LNCaP clone FGC (cell line): ENCODE measurements at places on chromosomes 6 and 20.

GRCh38 chr6:31171931-31172905 is 1.7 kb upstream of the POU5F1 start:
- DNase-seq, result no peak

GRCh38 chr6:131167773-131168172 is 32.5 kb downstream of the AKAP7 start:
- DNase-seq, result no peak

DNA sequence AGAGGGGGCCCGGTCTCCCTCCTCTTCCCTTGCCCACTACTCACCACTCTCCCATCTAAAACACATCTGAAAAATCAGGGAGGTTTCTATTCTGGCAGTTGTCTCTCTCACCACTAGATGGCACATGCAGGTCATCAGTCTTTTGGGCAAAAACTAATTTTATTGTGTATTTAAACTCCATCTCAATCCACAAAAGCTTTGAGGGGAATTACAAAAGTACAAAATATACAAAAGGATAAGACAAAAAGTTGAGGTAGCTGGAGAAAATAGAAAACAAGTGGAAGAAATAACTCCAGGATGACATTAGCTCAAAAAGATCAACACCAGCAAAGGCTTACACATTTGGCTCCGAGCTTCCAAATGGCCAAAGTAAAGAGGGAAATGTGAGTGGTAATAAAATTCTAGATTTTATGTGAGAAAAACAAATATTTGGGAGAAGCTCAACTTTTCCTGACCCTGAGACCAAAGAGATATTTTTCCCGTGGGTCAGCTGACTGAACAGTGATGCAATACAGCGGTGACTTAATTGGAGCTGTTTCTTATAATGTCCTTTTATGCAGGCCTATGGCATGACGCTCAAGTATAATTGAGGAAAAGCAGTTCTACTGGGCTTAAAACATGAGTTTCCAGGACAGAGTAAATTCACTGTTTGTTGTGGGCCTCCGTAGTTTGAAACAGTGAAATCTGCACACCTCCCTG is 79.8 kb upstream of the CHD6 start:
- no peak for DNase-seq

GRCh38 chr6:26129656-26130055 is 42.4 kb downstream of the HFE start:
- no peak for DNase-seq

- no peak for DNase-seq
Observed at GRCh38 chr6:56575736-56576135, 67.0 kb downstream of the DST start.

GRCh38 chr6:37381579-37381978 is 27.8 kb downstream of the RNF8 start:
- DNase-seq, result peak; percentile 81

DNA sequence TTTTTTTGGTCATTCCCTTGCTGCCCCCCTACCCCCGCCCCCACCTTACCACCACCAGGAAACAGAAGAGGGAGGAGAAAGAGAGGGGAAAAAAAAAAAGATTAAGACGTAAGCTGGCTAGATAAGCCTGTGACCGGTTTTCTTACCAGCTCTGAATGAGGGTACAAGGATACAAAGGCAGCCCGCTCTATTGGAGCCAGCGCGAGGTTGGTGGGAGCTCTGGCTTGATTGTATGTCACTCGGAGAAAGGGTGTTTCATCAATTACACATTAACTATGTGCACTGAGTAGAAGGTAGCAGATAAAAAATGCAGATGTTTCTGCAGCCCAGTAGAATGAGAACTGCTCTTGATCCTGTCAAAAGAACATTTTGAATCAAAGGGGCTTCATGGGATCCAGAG is 28.6 kb upstream of the OLIG3 start:
- no peak for DNase-seq

- no peak for DNase-seq
Observed at GRCh38 chr20:428658-429200, 20.6 kb downstream of the RBCK1 start.

DNA sequence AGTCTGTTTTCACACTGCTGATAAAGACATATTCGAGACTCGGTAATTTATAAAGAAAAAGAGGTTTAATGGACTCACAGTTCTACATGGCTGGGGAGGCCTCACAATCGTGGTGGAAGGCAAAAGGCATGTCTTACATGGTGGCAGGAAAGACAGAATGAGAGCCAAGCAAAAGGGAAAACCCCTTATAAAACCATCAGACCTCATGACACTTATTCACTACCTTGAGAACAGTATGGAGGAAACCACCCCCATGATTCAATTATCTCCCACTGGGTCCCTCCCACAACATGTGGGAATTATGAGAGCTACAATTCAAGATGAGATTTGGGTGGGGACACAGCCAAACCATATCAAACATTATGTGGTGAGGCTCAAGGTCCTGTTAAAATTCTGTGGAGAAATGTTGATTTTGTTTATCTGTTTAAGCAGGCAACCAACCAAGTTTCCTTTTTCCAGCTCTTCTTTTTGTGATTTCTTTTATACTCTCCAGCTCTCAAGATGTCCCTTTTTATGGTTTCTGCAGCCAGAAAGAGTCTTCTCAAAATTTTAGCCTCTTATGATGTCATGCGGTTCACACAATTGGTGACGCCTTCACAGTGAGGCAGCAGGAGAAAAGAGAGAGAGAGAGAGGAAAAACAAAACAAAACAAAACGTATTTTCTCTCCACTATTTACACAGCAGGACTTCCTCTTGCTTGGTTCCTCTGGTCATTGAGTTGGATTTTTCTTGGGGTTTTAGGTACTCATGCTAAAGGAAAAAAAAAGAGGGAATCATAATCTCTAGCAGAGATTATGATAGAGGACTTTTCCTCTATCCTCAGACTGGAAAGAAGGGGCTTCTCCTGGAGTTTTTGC is 18.0 kb downstream of the AIG1 start:
- DNase-seq, result no peak

DNA sequence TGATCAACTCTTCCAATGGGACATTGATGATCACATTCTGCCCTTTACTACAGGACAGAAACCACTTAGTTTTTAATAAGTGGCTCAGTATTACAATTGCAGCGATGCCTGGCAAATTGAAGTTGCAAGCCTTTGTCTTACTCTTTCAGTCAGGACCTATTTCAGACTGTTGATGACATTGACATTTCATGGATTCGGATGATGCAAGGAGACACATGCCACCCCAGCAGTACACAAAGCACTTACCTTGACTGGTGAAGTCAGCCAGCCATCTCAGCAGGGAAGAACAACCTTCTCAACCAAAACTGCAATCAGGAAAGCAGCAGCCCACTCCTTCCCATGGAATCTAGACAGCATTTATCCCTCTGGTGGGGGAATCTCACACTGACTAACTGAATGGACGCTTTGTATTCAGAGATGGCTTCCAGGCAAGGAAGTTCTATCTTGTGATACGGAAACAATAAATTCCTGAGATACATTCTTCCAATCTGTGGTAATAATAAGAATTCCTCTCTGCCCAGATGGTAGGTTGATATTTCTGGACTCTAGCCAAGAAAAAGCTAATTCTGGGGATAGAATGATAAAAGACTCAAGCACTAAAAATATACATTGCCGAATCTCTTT is 24.8 kb downstream of the NFYA start:
- DNase-seq, result no peak

DNA sequence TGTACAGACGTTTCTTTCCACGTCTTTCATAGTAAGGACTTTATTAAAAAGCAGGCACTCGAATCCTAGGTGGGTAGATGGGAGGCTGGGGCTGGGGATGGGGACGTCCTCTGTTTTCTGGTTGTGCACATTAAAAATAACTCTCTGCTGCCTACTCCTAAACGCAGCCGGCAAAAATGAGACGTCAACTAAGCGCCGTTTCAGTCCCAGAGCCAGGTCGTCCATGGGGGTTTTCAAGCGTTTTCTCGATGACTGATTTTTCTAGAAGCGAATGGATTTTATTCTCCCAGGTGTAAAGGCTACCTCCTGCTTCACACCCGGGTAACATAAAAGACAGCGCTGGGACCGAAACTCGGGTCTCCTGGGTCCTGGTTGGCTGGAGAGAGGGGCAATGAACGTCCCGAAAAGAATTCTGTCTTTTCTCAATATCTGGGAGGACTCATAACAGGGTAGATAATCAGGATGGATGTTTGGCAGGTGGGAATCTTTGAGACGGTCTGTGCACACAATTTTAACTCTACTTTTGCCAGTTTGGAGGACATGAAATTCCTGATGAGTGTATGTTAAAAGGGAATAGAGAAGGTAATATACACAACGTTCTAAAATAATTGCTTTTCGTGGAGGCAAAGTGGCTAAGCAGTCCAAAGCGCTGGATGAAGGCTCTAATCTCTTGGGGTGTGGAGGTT is 25.2 kb downstream of the GPX6 start:
- no peak for DNase-seq

DNA sequence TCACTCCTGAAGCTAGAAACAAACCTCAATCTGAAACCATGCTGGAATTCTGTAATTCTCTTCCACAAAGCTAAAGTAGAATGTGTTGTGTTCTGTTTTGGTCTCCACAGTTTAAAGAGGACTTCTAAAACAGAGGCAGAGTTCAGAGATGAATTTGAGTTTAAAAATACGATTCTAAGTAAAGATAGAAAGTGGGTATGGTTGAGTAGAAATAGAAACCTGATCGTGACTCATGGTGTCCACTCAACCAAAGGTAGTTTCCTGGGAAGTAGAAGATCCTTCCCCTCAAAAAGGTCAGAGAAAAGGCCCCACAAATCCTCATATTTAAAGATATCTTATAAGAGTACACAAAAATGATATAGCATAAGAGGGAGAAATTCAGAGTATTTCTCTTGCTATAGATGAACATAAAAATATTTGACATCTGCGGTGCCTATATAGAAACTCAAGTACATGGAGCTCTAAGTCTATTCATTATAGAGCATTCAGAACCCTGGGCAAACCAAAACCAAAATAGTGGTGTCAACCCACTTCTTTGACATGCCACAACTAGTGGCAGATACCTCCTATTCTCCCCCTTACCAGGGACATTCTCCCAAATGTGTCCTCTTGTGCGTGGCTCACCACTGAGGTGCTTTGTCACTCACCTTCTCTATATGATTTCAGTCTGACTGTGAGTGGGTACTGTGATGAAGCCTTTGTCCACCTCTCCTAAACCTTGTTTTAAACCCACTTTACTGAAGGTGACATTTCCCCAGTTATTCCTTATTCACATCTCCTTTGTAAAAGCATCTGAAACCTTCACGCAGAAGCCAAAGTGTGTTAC is 84.5 kb downstream of the PLCB1 start:
- DNase-seq, result no peak

GRCh38 chr20:6466075-6466810 is 301.2 kb upstream of the BMP2 start:
- no peak for DNase-seq

- no peak for DNase-seq
Observed at GRCh38 chr6:27056615-27057014, 190.9 kb upstream of the PRSS16 start.
